ENCODE measurements at places on chromosomes 11 and 22.
A peak's percentile ranks its signal among the peaks of the same experiment; 100 is the strongest.

DNA sequence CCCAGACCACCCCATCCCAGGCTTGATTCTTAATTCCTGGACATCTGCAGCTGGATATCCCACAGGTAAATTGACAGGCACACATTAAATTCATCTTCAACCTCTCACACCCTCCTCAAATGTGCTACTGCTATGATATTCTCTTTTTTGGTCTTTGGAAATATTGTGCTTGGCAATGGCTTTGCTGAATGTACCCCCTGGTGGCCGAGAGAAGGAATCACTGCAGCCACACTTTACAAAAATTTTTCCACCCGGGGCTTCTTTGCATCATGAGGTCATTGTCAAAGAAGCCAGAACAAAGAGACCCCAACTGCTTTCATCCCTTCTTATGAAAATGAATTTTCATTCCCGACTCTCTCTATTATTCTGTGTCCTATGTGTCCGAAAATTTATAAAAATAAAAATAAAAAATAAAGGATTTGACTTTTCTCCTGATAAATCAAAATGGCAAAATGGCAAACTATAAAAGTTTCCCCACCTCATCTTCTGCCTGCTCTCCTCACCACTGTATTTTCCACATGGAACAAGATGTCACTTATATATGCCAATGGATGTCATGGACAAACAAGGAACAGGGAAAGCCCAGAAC, 15.0 kb upstream of the CYB5R2 start:
- peak; percentile 6 for DNase-seq

- no peak for DNase-seq
Measured at GRCh38 chr11:12864316-12865156, 144.6 kb upstream of the RASSF10 start.

DNA sequence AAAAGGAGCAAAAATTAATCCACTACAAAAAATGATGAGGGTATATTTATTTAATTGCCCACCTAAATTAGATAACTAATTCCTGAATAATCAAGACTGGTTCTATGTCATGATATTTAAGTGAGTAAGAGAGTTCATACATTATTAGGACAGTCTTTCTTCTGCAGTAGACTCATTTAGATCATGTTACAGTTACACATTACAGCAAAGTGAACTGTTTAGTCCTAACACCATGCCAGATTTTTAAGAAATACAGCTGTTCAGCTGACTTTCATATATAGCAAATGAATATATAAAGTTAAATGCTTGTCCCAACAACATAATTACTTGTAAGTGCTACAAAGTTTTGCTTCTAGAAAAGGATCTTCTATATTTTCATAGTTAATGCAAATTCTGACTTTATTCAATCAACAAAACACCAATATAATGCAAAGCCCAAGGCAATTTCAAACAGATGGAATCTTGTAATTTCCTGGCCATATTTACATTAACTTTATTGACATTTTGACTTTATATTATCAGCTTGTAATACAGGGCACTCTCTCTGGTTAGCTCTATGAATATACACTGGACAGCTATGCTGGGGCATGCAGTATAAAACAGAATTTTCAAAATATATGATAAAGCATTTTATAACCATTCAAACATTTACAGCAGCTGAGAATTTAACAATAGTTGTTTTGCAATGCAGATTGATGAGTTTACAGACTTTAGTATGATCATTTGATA, 45.7 kb upstream of the TP53AIP1 start:
- DNase-seq: no peak

DNA sequence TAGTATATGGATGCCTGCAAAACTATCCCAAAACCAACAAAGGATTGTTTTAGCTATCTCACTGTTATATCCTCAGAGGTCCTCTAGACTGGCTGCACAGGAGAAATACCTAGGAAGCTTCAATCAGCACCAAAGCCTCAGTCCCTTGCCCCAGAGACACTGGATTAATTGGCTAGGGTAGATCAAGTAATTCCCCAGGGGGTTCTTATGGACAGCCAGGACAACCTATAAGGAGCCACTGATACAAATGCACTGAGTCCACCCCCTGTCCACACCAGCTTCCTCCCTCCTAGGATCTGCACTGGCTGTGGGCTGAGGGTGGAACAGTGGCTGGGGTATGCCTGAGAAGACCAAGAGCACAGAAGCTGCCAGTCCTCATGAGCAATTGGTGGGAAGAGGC, 16.3 kb downstream of the ADORA2A start:
- DNase-seq: no peak

- DNase-seq: no peak
Measured at GRCh38 chr11:46222490-46223251, 54.8 kb upstream of the CREB3L1 start.

GRCh38 chr11:19093976-19094375, 23.0 kb upstream of the ZDHHC13 start:
- no peak for DNase-seq

DNA sequence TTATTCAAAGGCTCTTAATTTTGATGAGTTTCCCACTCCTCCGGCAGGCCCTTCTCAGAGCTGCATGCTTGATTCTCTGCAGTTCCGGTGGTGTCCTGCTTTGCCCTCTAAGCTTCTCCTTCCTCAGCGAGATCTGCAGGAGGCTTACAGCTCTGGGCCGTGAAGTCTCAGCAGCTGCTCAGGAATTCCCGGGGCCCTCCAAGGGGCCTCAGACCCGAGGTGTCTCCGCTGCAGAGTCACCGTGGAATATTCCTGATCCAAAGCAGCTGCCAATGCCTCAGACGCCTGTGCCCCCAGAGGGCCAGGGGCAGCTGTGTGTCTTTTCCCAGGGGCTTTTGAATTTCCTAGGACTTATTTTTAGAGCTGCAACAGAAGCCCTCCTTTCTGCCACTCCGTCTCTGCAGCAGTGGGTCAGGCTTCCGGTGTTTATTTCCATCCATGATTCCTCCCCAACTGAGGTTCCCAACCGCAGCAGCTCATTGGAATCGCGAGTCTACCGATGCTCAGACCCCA, 37.2 kb downstream of the RPS6KA4 start:
- DNase-seq: no peak

GRCh38 chr22:26541167-26541819, 29.0 kb upstream of the TFIP11 start:
- no peak for DNase-seq

DNA sequence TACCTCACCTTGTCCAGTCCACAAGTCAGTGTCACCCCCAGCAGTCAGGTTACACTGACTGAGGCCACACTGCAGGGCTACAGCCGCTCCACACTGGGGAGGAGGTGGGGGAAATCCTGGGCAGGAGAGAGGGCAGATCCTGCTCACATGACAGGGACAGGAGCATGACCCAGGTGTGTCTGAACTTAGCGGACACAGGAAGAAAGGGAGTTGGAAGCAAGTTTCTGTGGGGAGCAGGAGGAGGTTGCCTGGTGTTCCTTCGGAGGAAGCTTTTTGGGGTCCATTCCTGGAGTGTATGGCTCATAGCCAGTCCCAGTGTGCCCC, 5.9 kb downstream of the MMP11 start:
- no peak for DNase-seq

- no peak for DNase-seq
Measured at GRCh38 chr22:29815580-29815979, 22.5 kb downstream of the ASCC2 start.

DNA sequence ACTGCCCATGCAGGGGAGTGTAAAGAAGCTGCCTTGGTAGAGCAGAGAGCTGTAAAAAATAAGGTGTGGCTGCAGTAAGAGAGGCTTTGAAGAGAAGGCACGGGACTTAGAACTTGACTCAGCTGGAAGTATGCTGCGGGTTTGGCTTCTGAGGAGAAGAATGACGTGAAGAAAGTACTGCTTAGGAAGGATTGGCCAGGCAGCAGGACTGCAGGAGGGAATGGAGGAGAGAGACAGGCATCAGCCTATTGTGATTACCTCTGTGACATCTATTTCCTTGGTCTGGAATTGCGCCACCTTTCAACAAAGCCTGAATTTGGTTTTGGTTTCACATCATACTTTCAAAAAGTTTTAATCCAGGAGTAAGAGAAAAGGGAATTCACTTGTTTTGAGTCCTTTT, 22.5 kb downstream of the PRRG4 start:
- DNase-seq: no peak

DNA sequence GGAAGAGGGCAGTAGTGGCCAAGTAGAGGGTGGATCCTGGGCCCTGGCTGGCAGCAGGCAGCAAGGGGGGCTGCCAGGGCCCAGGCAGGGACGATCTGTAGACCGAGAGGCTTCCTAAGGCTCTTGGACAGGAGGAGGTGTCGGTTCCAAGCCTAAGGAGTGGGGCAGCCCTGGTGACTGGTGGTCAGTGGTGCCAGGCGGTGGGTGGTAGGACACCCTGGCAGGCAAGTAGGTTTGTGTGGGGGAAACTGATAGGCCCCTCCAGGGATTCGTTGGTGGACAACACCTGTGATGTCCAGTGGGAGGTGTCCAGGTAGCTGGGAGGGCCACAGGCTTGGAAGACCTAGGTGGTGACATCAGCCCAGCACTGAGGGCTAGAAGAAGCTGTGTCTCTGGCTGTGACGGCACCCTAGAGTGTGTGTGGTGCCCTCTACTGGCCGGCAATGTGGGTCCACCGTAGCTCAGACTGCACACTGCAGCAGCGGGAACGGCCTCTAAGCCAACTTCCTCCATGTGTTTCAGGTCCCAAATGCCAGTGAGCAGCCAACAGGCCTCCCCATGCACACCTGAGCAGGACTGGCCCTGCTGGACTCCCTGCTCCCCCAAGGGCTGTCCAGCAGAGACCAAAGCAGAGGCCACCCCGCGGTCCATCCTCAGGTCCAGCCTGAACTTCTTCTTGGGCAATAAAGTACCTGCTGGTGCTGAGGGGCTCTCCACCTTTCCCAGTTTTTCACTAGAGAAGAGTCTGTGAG, 9.4 kb upstream of the SAMM50 start:
- peak; percentile 87 for DNase-seq

GRCh38 chr22:20191000-20191515, 40.2 kb upstream of the CCDC188 start:
- DNase-seq: no peak

DNA sequence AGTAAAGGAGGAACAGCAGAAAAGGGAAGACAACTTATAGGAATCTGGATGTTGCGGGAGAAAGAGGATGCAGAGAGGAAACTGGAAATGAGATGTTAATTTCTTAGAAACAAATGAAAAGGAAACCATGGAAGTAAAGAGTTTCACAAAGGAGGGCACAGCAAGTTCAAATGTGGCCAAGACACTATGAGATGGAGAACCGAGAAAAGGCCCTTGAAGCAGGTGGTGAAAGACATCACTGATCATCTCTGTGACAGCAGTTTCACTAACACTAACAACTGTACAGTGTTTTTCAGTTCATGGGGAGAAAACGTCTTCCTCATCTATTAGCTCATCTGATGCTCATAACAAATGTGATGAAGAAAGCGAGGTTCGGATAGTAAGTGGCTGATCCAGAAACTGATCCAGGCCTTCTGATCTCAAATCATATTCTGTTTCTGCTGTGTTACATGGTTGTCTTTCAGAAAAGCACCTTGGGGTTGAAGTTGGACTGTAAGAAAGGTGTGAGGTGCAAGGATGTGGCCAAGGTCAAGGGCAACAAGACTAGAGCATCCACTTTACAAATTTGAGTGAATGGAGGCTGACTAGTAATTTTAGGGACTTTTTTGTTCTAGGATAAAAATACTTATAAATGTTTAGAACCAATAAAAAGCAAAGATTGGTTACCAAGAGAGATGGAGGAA, 492.1 kb upstream of the CADM1 start:
- no peak for DNase-seq

GRCh38 chr11:115566180-115566764, 62.1 kb upstream of the CADM1 start:
- no peak for DNase-seq

GRCh38 chr11:120211522-120212258, 858 bp downstream of the OAF start:
- DNase-seq: peak; percentile 7

DNA sequence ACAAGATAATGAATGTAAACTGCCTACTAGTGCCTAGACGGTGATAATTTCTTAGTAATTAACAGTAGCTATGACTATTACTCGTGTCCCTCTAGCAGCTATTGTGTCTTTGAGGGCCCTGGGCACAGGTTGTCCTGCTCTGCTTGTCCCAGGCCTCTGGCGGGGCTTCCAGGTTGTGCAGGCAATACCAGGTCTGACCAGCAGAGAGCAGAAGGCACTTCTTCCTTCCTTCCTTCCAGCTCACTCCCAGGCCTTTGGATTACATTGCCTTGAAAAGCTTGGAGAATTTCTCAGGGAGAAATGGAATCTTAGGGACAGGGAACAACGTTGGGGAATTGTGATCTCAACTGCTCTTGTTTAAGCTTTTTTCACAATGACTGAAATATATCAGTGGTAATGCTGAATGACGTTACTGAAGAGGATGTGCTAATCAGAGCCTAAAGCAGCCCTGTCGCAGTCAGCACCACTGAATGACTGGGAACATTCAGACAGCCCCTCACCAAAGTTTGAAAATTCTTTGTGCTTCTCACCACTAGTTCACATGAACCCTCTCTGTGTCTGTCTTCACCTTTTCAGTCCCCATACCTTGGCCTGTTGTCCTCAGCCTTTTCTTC, 8.4 kb upstream of the CCKBR start:
- DNase-seq: peak; percentile 69

DNA sequence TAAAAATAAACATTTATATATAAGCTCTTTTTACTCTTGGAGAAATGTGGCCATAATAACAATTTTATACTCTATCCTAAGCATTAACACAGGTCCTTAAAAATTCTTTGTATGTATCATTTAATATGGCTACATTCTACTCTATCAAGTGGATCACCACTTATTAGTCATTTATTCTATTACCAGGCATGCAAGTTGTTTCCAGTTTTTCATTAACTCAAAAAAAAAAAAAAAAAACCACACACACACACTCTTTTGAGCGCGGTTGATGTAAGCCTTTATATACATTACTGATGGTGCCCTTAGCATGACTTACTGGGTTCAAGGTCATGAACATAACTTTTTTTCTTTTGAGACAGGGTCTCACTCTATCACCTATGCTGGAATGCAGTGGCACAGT, 47.1 kb upstream of the MICAL2 start:
- no peak for DNase-seq

- peak; percentile 55 for DNase-seq
Measured at GRCh38 chr11:64252003-64252872, 908 bp downstream of the PLCB3 start.

GRCh38 chr22:20844055-20845037, 14.3 kb downstream of the PI4KA start:
- no peak for DNase-seq

- DNase-seq: no peak
Measured at GRCh38 chr11:35335226-35335625, 84.1 kb downstream of the SLC1A2 start.

Measured in hematopoietic multipotent progenitor cell treated with erythropoietin and hydrocortisone succinate and interleukin-3 and kit ligand, for 8 days (in vitro differentiated cells).